ENCODE measurements at places on chromosomes 3 and 15.

DNA sequence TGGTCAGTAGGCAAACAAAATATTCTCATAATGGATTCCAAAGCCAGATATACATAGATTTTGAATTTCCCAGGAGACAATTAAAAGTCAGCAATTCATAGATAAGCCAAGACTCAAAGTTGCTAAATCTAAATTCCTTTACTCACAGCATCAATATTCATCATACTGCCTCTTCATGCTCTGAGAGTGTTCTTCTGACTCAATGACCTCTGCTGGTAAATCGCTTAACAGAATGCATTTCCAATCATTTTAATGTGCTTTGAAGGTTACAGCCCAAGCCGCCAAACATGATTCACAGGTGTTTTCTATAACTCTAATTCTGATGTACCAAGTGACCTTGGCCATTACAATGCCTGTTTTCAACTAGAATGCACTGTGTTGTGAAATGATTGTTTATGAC, 24.2 kb upstream of the SLC4A7 start:
- DNase-seq, result no peak

DNA sequence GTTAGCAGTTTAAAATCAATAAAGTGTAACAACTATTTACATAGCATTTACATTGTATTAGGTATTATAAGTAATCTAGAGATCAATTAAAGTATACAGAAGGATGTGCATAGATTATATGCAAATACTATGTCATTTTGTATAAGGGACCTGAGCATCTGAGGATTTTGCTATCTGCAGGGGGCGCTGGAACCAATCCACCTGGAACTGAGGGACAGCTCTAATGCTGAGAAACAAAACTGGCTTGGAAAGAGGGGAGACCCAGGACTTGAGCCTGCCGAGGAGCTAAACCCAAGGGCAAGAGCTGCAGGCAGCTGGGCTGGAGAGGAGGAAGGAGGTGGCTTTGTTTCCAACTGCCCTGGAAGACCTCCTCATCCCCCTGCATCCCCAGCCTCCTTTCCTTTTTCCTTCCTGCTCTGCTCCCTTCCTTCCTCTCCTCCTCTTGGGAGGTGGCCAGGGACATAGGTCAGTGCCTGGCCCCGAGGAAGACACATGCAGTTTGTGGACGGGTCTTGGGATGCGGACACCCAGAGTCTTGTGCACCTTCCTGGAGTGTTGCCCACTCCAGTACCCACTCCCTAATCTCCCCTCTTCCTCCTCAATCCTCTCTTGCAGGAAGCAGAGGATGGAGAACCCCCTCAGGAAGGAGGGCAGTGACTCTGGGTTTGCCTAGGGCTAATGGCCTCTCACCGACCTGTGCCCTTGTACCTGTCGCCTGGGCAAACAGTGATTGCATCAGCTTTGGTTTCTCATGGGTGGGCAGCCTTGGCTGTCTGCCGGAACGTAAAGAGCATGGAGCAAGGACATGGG, 825 bp upstream of the RTP3 start:
- DNase-seq, result no peak

DNA sequence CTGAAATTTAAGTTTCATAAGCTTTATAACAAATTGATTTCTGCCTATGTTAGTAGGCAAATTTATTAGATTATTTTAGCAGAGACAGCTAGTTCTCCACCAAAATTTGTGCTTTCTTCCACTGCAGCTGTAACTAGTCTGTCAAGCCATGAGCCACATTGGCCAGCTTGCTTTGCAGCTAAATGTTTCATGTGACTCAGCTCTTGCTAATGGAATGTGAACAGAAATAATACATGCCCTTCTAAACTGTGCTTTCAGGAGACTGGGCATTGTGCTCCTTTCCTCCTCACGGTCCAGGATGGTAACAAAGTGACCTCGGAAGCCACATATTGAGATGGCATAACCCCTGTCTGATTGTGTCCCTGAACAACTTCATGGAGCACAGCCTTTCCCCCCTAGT, 51.3 kb upstream of the KPNA4 start:
- no peak for DNase-seq

GRCh38 chr3:153182501-153183293, 20.7 kb downstream of the RAP2B start:
- DNase-seq, result no peak

DNA sequence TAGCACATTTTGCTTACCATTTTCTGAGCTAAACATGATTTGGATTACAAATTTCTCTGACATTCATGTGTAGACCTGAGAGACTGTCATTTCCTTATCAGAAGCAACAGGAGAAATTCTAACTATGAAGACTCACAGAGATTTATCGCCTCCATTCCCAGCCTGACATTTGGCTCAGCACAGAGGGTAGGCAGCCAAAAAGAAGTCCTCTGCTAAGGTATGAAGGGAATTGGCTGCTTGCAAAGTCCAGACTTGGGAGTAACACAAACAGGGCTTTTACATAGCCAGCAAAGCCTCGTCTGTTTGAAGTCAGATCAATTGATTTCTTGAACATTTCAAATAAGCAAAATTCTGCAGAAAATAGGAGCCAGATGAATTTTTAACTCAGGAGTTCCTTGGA, 57.0 kb upstream of the CMSS1 start:
- DNase-seq, result no peak

DNA sequence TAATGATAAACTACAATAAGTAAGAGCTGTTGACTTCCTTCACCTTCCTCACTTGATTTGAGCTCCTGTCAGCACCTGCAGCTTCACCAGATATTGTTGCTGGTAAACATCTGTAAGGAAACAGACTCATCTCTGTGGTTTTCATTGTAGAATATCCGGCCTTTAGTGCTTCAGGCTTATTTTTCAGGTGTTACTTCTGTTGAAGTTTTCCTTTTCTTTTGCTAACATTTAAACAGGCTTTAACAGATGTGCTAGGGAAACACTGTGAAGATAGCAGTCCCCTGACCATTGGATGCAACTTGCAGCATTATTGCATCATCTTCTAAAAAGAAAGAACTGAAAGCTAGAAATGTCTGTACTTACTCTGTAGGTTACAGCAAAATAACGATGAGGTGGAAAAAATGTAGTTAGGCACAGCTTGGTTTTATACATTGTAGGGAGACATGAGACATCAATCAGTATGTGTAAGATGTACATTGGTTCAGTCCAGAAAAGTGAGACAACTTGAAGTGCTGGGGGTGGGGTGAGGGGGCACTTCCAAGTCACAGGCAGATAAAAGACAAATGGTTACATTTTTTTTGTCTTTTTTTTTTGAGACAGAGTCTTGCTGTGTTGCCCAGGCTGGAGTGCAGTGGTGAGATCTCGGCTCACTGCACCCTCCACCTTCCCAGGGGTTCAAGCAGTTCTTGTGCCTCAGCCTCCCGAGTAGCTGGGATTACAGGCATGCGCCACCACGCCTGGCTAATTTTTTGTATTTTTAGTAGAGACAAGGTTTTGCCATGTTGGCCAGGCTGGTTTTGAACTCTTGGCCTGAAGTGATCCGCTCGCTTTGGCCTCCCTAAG, 10.2 kb downstream of the EDEM1 start:
- no peak for DNase-seq

DNA sequence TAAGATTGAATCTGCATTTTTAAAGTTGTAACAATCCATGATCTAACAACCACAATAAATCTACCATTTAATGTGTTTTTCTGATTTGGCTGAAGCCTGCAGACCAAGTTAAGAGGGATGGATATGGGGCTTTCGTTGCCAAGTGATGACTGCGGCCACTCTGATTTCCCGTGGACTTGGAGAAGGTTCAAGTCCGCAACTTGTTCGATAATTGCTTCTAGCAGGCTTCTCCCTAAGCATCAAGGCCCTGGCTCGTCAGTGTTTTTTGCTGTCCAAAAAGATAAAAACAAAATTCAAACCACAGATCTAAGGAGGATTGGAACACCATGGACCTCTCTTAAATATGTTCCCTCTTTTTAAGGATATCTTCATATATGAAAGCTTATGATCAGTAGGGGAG, 256.6 kb downstream of the CNTN3 start:
- DNase-seq, result no peak

DNA sequence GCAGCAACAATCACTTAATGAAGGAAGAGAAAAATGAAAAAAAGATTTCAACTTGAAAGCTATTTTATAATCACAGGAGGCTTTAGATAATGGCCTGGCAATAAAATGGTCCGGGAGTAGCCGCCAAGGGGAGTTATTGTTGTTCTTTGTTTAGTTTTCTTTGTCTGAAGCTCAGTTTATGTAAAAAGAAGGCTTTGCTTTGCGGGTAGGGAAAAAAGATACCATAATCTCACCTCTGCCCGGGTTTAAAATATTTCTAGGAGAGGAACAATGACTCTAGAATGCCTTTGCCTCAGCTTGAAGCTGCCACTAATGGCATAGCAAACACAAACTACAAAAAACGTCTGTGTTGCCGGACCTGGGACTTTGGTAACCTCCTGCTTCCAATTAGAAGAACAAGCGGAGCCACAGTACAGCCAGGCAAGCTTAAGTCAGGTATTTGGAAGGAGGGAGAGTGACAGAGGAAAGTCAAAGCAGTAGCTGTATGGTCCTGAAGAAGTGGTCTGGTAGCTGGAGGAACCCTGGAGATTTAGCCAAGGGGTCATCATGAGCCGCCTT, 764.5 kb downstream of the TUSC7 start:
- peak; percentile 34 for DNase-seq

DNA sequence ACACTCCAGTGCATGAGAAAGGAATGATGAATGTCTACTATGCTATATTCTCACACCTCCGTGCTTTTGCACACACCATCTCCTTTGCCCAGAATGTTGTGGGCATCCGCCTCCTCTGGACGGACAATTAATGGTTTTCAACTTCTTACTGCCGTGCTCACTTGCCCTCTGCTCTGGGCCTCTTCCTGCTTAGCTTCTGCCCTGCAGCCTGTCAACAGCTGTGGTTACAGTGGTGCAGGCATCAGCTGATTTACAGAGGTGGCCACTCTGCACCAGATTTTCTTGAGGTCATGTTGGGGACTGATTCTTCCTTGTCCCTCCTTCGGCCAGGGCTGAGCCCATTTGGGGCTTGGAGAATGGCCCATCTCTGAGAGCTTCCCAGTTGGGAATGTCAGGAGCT, 56.5 kb upstream of the TMEM115 start:
- DNase-seq, result no peak

GRCh38 chr3:45950686-45951600, 7.7 kb downstream of the CXCR6 start:
- no peak for DNase-seq

GRCh38 chr3:72345237-72345878, 502.9 kb downstream of the SHQ1 start:
- no peak for DNase-seq

- no peak for DNase-seq
Measured at GRCh38 chr3:119481079-119481478, 12.3 kb downstream of the POGLUT1 start.

DNA sequence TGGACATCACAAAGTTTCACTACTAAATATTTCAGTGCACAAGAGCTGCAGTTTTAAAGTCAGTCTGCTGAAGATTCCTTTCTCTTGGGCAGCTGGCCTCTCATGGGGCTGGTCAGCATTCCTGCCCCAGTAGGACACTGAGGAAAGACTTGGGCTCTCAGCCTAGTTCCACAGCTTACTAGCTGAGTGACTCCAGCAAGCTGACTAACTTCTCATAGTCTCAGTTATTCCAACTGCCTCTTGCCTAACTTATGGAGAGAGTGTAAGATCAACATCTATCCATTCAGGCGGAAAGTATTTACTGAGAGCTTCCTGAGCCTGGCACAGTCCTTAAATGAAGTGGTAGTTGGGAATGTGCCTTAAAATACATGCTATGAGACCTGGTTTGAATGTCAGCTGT, 27.0 kb downstream of the TM4SF4 start:
- no peak for DNase-seq

DNA sequence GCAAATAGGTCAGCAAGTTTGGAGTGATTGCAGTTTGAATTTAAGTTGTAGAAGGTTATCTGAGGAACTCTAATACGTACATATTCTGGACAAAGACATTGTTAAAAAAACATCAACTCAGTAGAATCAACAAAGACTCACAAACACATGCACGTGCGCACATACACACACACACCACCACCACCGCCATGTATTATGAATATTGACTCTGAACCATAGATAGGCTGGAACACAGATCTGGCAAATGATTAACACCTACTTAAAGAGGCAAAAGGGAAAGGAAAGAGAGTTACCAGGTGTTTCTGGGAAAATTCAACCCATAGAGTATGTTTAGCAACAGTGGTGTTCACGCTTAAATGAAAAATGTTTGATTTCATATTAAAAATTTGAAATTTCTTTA, 334.2 kb upstream of the ALCAM start:
- no peak for DNase-seq

DNA sequence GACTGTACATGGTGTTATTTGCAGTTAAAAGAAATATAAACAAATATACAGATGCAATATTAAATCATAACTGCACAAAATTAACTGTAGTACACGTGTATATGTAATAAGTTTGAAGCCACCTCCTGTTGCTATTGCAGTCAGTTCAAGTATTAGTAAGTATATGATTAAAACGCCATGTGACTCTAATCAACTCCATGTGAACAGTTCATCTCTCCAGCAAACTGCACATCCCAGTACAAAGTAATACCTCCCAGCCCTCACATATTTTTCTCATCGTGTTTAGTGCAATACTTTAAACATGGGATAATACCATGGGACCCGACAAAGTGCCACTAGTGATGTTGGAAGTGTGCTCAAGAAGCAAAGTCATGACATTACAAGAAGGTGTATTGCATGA, 34.6 kb downstream of the PDCD10 start:
- no peak for DNase-seq

DNA sequence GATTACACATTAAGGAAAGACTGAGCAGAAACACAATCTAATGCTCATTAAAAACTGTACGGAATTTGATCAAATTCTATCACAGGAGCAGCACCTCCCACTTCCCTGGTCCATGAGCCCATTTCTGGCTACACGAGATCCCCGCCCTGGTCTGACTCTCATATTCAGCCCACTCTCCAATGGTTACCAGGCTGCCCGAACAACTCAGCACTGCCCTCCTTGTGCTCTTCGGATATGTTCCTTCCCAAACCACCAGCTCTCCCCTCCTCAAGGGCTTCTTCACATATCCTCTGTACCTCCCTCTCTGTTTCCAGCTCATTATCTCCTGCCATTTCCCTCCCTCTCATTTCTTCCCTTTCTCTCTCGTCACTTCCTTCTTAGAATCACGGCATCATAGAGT, 180.5 kb downstream of the RSL24D1 start:
- no peak for DNase-seq

- no peak for DNase-seq
Measured at GRCh38 chr3:73493543-73494308, 131.0 kb downstream of the PDZRN3 start.

GRCh38 chr3:129346695-129347457, 68.2 kb downstream of the HMCES start:
- no peak for DNase-seq

GRCh38 chr3:59499954-59500353, 450.1 kb upstream of the CFAP20DC start:
- DNase-seq, result no peak

GRCh38 chr3:73614419-73614818, 10.3 kb downstream of the PDZRN3 start:
- no peak for DNase-seq

GRCh38 chr15:75811626-75812025, 31.6 kb upstream of the UBE2Q2 start:
- no peak for DNase-seq

GRCh38 chr15:31391687-31392671, 65.3 kb downstream of the KLF13 start:
- DNase-seq, result peak; percentile 59
